ENCODE measurements at places on chromosomes 13 and 19.
A peak's percentile ranks its signal among the peaks of the same experiment; 100 is the strongest.

GRCh38 chr13:110447058-110447511 lies 114.4 kb downstream of the RAB20 start:
- DNase-seq = no peak

- no peak for DNase-seq
These were observed 248.8 kb downstream of the IRS2 start for GRCh38 chr13:109537584-109537983.

GRCh38 chr13:113996081-113996911 lies 22.4 kb upstream of the C13orf46 start:
- no peak for DNase-seq

GRCh38 chr13:47426126-47426849 lies 529.4 kb upstream of the HTR2A start:
- DNase-seq = no peak

DNA sequence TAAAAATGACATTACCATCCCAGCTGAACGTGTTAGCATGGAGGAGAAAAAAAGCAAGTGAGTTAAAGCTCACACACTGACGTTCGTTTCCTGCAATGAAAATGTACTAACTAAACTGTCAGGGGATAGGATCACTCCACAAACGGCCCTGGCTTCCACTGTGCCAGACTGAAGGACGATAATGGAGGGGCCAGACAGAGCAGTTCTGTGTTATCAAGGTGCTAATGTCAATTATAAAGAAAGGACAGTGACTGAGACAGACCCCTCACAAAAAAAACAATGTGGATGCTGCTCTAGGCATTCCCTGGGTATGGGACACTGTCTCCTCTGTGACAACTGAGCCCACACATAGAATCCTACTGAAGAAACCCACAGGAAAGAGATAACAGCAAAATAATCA lies 43.7 kb upstream of the SLC15A1 start:
- DNase-seq = no peak

GRCh38 chr19:3580156-3580934 lies 4.9 kb upstream of the GIPC3 start:
- no peak for DNase-seq

DNA sequence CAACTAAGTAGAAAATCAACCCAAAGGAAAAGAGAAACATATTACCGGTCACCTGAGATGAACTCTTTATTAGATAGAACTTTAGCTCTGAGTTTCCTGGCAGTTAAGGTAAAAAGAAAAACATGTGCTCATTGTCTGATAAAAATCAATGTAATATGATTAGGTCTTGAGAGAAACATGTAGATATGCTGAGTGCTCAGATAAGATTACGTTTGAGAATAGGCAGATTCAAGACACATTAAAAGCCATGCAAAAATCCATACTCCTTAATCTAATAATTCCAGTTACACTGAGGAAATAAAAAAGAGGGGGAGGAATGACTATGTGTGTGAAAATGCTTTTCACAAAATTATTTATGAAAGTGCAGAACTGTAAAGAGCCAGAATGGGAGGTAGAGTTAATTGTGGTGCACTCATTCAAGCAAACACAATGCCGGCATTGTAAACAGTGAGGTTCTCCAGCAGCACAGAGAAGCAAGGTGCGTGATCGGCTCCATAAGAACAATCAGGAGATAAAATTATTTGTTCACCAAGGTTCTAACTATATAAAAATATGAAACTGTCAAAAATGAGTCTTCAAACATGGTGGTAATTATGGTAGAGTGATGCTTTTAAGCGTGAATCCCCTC lies 88.8 kb downstream of the MBNL2 start:
- DNase-seq = no peak

GRCh38 chr13:44180876-44181536 lies 192.6 kb upstream of the SERP2 start:
- no peak for DNase-seq

DNA sequence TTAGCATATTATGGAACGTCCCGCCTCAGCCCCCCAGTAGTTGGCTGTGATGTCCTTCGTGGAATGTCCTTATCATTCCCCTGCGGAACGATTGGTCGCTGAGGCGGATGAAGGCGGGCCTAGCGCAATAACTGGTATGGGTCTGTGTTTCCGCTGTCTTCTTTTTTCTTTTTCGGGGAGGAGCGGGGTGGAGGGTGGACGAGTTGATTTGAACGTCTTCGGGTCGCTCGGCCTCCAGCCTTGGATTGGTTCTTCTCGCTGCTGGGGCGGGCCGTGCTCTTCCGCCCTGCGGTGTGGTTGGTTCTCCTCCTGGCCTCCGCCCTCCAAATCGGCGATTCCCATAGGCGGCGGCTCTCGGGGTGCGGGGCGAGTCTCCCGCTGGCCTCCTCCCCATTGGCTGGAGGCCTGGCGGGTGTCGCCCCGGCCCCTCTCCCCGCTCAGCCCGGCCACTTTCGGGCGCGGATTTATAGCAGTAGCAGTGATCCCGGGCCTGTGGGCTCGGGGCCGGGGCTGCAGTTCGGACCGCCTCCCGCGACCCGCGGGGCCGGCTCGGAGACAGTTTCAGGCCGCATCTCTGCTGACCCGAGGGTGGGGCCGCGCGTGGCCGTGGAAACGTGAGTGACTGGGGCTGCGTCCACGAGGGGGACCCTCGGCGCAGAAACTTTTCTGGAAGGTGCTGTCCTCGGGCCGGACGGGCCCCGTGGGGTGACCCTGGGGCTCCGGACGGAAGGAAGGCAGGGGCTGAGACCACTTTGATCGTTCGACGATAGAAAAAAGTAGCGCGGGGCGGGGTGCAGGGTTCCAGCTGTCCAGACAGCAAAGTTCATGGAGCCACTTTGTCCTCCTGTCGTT lies 2.1 kb downstream of the ING1 start:
- DNase-seq = peak; percentile 100

GRCh38 chr19:53908106-53908934 lies 758 bp upstream of the CACNG7 start:
- no peak for DNase-seq

- DNase-seq = no peak
These were observed 13.7 kb upstream of the SMARCA4 start for GRCh38 chr19:10946958-10947657.

DNA sequence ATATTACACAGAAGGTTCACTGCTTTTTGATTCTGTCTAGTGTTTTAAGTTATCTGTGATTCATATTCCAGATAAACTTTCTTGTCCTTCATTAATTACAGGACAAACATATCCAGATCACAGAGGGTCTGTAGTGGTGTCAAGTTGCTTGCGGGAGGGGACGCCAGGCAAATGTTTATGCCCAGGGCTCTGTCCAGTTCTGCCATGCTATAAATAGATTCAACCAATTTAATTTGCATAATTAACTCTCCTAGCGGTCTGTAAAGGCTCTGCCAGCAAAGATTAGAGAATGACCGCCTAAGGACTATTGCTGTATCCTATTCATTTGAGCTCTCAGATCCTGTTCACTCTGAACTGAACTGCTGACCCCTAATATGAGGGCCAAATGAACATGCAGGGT lies 59.7 kb upstream of the TRPC4 start:
- DNase-seq = no peak

DNA sequence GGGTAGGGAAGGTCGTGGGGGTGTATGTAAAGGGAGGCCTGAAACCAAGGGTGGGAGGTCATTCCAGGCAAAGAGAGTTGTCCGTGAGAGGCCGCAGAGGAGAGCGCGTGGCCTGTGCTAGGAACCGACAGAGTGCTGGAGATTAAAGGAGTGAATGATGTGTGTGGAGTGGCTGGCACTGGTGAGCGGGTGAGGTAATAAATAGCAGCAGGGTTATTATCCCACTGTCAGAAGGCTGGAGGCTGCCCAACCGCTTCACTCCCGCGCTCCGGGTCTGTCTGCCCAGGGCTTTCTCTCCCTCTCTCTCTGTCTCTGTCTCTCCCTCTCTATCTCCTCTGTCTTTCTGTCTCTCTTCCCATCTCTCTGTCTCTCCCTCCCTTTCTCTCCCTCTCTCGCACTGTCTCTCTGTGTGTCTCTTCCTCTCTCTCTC lies 17.4 kb downstream of the ZNF579 start:
- DNase-seq = no peak

GRCh38 chr19:33196446-33197193 lies 2.5 kb downstream of the LRP3 start:
- DNase-seq = no peak

DNA sequence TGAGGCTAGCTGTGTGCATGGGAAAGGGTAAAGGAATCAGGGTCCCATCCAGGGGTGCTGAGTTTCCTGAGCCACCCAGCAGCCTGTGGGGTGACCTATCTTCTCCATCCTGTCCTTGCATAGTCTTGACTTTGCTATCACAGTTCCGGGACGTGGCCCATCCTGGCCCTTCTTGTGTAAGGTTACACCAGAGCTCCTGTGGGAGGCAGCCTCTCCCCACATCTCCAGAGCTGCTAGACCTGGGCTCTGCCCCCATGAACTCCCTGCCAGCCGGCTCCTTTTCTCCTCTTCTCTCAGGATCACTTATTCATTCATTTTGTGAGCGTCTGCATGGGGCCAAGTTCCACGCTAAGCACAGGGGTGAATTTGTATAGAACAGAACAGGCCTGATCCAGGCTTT lies 238.9 kb downstream of the TSHZ3 start:
- DNase-seq = no peak

- DNase-seq = no peak
These were observed 216.1 kb downstream of the SLITRK1 start for GRCh38 chr13:83666141-83666540.

DNA sequence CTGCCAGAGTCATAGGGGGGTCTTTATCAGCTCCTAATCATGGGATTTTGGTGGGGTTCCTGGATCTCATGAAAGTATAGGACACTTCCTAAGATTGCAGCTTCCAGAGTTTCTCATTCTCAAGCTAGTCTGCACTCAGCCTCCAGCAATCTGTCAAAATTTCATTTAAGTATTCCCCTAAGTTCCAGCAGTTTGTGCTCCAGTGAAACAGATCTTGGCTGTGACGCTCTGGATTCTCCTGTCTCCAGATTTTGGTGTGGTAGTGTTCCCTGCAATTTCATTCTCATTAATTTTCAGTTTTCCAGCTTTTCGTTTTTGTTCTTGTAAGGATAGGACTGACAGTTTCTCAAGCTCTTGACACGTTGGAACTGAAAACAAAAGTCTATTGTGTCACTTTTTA lies 908.9 kb upstream of the MIR17HG start:
- no peak for DNase-seq

- no peak for DNase-seq
These were observed 26.5 kb downstream of the ATP4B start for GRCh38 chr13:113631341-113632095.

GRCh38 chr19:50383852-50384684 lies at the start of gene POLD1:
POLD1 (plus strand) TSS chr19:50384347; CDS start chr19:50398852, 14,505 bp downstream.
- DNase-seq = peak; percentile 99

GRCh38 chr19:33458807-33459206 lies 62.8 kb downstream of the PEPD start:
- no peak for DNase-seq

All from NCI-H1105 (cell line).